Globus pallidus (tissue), 1 donor: ENCODE measurements at places on chromosomes 6 and 20.

DNA sequence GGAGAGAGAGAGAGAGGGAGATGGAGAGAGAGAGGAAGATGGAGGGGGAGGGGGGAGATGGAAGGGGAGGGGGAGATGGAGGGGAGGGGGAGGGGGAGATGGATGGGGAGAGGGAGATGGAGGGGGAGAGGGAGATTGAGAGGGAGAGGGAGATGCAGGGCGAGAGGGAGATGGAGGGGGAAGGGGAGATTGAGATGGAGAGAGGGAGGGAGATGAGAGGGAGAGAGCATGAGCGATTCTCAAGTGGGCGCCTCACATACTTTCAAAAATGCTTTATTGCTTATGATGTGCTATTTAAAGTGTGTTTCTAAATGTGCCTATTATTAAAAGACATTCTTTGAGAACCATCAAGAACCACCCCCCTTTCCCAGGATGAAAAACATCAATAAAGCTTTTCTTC, 43.7 kb upstream of the DACT2 start:
- no peak for DNase-seq

DNA sequence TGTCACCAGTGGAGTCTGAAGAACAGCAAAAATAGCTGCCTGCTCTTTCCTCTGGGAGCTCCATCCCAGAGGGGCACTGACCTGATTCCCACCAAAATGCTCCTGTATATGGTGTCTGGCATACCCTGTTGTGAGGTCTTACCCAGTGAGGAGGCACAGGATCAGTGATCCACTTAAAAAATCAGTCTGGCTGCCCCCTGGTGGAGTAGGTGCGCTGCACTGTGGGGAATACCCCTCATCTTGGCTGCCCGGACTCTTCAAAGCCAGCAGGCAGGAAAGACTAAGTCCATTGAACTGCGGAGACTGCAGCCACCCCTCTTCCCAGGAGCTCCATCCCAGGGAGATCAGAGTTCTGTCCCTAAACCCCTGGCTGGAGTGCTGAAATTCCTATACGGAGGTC, 230.9 kb upstream of the HTR1E start:
- no peak for DNase-seq

DNA sequence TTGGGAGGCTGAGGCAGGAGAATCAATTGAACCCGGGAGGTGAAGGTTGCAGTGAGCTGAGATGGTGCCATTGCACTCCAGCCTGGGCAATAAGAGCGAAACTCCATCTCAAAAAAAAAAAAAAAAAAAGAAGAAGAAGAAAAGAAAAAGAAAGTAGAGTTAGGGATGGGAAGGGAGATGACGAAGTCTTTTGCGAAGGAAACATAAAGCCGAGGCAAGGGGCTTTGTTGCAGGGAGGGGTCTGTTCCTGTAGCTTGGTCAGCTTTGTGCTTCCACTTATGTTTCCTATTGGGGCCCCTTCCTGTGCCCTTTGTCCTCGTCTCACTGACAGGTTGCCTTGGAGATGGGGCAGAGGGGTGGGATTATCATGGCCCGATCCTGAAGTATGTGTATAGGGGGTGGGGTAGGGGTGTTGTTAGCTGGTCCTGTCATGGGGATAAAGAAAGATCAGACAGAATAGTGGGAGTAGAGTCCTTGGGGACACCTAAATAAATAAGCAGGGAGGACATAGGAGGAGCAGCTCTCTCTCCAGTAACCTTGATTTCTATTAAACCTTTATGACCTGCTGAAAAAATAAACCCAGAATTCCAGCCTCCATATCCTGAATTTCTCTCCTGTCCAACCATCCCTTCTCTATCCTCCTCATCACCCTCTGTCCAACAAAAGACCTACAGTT, 1.1 kb upstream of the CLIC1 start:
- DNase-seq: peak; percentile 20

GRCh38 chr6:44113414-44113813, 13.8 kb downstream of the MRPL14 start:
- DNase-seq: no peak

- DNase-seq: no peak
Measured at GRCh38 chr20:13348311-13349234, 127.5 kb downstream of the ISM1 start.

GRCh38 chr6:45326698-45327417, 1.3 kb upstream of the RUNX2 start:
- DNase-seq: no peak

- DNase-seq: no peak
Measured at GRCh38 chr6:138805016-138805765, 9.3 kb downstream of the ECT2L start.

DNA sequence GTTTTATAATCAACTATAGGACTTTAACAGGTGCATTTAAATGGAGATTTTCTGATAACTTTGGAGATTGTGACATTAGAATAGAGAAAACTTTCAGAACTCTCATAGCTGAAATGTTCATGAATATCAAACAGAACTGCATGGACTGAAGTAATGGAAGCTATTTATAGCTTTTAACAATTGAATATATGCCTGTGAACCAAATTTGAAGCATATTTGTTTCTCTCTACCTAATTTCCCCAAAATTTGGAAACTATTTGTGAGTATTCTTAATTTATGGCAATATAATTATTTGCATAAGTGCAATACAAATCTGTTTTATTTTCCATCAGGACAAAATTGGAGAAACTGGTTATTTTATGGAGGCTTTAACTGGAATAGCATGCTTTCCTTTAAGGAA, 96.6 kb downstream of the PLG start:
- no peak for DNase-seq

DNA sequence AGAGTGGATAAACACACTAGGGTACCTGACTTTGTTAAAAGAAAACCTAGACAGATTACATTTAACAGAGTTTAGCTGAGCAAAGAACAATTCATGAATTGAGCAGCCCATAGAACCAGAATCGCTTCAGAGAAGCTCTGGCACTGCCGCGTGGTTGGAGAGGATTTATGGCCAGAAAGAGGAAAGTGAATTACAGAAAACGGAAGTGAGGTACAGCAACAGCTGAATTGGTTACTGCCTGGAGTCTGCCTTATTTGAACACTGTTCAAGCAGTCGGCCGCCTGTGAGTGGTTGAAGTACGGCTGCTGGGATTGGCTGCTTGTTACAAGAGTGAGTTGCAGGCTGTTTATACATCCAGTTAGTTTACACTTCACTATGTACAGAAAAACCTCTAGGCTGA, 253.8 kb upstream of the CDYL start:
- peak; percentile 14 for DNase-seq

DNA sequence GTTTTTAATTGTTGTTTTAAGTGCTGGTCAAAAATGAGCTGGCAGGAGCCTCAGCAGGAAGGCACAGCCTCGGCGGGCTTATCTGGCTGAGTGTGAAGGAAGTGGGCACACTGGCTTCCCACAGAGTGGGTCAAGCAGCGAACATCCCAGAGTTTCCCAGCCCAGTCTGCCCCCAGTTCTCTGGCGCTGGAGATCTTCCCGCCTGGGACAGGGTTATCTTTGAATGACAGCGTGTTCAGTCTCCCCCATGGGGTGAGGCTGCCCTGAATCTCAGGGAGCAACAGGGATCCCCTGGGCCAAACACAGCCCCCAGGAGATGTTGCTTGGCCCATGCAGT, 122.2 kb upstream of the PTPN1 start:
- no peak for DNase-seq

GRCh38 chr20:19313342-19314069, 101.1 kb downstream of the SLC24A3 start:
- DNase-seq: no peak

- no peak for DNase-seq
Measured at GRCh38 chr6:157086632-157087031, 236.7 kb downstream of the TMEM242 start.

GRCh38 chr6:98821756-98822405, 12.5 kb upstream of the POU3F2 start:
- no peak for DNase-seq

- peak; percentile 45 for DNase-seq
Measured at GRCh38 chr20:49384437-49385434, 97.7 kb downstream of the KCNB1 start.

GRCh38 chr6:141685416-141685815, 447.3 kb upstream of the GJE1 start:
- DNase-seq: no peak

GRCh38 chr6:71124340-71124739, 164.3 kb upstream of the OGFRL1 start:
- no peak for DNase-seq

DNA sequence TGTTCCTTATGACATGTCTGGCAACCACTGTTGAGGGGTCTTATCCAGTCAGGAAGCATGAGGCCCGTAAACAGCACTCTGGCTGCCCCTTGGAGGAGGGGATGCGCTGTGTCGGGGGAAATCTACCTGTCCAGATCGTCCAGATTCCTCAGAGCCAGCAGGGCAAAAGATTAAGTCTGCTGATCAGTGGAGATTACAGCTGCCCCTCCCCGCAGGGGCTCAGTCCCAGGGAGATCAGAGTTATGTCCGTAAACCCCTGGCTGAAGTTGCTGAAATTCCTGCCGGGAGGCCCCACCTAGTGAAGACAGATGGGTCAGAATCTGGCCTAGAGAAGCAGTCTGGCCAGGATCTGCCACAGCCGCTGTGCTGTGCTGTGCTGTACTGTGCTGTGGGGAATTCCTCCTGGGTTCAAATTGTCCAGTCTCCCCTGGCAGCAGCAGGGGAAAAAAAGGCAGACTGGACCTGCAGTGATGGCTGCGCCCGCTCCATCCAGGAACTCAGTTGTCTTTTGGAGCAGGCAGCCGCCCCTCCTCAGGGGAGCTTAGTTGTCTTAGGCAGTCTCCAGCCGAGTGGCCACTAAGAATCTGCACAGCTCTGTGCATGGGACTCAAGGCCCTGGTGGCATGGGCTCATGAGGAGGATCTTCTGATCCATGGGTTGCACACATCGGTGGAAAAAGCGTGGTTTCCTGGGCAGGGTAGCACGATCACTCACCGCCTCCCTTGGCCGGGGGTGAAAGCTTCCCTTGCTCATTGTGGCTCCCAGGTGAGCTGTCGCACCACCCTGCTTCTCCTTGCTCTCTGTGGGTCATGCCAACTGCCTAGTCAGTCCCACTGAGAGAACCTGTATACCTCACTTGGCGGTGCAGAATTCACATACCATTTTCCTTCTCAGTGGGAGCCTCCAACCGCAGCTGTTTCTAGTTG, 1368.8 kb upstream of the ADGRB3 start:
- DNase-seq: no peak

GRCh38 chr20:1273366-1273765, 7.3 kb downstream of the SNPH start:
- no peak for DNase-seq

- DNase-seq: no peak
Measured at GRCh38 chr6:148426317-148426977, 83.8 kb downstream of the SASH1 start.

DNA sequence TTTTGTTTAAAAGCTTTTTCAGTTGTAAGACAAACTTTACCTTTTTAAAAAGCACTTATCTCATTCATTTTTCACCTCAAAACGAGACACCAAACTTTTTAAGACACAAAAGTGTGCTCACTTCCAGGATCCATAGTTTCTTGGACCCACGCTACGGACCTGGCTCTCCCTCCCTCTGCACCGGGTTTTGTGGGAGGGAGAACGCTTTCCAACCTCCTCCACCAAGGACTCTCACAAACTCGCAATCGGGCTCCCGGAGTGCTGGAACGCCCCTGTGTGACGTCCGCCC, 436 bp downstream of the CAGE1 start:
- no peak for DNase-seq

DNA sequence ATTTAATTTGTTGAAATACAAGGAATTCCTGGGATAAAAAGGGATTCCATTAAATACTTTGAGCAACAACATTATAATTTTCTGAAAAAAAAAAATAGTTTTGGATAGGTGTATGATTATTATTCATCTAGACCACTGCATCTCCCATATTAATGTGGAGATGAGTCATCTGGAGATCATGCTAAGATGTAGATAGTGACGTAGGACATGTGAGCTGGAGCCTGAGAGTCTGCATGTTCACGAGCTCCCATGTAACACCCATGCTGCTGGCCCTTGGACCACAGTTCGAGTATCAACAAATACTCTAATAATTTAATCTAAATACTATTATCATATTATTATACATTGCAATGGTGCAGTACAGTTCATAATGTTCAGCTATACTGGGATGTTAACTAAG, 91.6 kb downstream of the EPM2A start:
- no peak for DNase-seq

DNA sequence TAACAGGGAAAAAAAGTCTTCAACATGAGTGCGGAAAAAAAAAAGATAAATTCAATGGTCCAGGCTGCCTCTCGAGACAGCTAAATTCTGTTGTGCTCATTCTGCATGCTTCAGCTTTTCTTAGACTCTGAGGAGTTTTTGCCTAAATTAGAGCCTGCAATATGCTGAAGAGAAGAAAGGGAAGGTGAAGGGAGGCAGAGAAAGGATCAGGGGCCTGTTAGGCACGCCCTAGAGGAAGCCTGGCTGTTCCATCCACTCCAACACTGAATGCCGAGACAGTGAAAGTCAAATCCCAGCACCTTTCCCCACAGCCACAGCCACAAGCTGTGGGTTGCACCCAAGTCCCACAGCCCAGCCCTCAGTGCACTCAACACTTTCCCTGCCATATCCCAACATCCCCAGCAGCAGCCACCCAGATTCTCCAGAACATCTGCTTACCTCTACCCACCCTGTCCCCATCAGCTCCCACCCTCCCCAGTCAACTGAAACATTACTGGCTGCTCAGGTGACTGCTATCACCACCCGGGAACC, 37.3 kb downstream of the PREX1 start:
- no peak for DNase-seq

DNA sequence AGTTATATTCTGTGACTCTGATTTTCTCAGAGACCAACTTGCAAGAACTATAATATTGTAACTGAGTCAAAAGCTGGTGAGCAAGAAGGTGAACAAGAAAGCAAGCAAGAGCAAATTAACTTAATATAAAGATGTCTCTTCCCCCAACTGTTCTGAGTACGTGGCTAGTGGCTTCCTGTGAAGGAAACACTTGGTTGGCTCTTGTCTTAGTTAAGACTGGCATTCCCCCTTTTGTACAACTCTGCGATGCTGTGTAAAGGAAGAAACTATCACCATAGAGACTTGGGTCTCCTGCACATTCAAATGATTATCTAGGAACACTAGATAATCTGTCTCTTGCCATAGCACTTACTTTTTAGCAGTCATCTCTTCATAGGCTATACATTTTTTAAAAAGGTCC, 47.3 kb upstream of the TNFAIP3 start:
- no peak for DNase-seq

- DNase-seq: no peak
Measured at GRCh38 chr20:16828666-16829305, 80.6 kb downstream of the OTOR start.

- DNase-seq: no peak
Measured at GRCh38 chr6:4928426-4928825, 75.4 kb downstream of the RPP40 start.

- peak; percentile 74 for DNase-seq
Measured at GRCh38 chr6:13554929-13555333, 19.5 kb upstream of the SIRT5 start.

DNA sequence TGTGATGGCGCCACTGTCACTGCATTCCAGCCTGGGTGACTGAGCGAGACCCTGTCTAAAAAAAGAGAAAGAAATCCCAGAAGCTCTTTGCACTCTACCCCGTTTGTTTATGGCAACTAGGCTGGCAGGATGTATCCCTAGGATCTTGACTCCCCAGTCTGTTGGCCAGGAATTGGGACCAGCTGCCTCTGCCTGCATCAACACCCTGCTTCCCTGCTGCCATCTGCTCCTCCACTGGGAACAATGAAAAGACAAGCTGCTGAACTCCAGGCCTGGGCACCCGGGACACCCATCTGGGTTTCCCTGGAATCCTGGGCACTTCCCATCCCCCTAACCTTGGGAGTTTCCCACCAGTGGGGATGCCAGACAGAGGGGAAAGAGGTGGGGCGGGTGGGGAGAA, 64.9 kb downstream of the CPNE5 start:
- no peak for DNase-seq

- DNase-seq: peak; percentile 65
Measured at GRCh38 chr20:56359212-56360132, 698 bp downstream of the FAM210B start.

- DNase-seq: no peak
Measured at GRCh38 chr20:45342855-45343531, 5.2 kb downstream of the SDC4 start.
